Cardiac septum (tissue), 1 donor: ENCODE measurements at places on chromosomes 13 and 19.
A peak's percentile ranks its signal among the peaks of the same experiment; 100 is the strongest.

DNA sequence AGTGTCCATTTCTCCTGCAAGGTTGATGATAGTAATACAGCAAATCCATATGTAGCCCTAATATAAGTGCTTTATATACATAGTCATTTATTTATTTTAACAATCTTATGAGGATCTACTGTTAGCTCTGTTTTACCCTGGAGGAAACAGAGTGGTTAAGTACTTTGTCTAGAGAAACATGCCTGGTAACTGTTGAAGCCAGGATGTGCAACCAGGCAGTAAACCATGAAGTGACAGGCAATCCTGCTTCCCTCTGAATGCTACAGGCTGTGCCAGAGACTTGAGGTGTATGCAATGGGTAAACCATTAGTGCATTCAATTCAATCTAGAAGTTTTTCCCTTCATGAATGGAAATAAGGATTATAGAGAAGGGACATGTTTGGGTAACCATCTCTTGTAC lies 911.0 kb downstream of the PCDH17 start:
- no peak for DNase-seq

- DNase-seq, result peak; percentile 73
Observed at GRCh38 chr19:33398361-33399060, 25.0 kb downstream of the CEBPG start.

GRCh38 chr19:29259867-29260281 lies 46.9 kb upstream of the UQCRFS1 start:
- DNase-seq, result peak; percentile 51

- DNase-seq, result no peak
Observed at GRCh38 chr19:21023901-21024300, 3.4 kb downstream of the ZNF430 start.

- DNase-seq, result peak; percentile 63
Observed at GRCh38 chr13:99385940-99386339, 78.7 kb upstream of the GPR183 start.

DNA sequence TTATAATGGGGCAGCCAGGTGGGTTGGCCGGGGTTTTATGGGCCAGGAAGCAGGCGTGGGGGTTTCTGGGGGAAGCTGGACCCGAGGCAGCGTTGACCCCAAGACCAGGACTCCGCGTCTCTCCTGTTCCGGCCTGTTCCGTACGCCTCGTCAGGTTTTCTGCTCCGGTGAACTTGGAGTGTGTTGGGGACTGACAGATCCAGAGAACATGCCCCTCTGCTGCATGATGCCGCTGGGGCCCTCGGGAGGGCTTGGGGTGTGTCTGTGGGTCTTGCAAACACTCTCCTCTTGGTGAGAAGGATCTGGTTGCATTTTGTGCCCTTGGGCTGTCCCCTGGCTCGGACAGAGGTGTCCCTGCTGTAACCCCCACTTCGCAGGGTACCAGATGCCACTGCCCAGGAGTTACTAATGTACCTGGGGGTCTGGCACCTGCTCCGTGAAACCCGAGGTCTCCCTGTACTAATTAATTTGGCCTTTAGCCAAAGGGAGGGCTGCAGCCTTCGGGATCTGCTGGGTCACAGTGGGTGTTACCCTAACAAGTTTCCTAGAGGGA lies 15.6 kb downstream of the KDM4B start:
- DNase-seq, result no peak
